ENCODE measurements at places on chromosomes 2 and 18. TPM values are rescaled to one million over a fixed set of nuclear protein-coding genes. Genes with fewer than 3 reads are reported as not detected.

The TRIM43 gene
- total RNA-seq, result not detected

The ACVR1C gene
- total RNA-seq, result 0.69 TPM

The KIAA1328 gene
- 7.8 TPM for total RNA-seq

The BOK gene
- total RNA-seq, result 23.4 TPM

The HOXD4 gene
- total RNA-seq, result not detected

The ANKRD53 gene
- 1.0 TPM for total RNA-seq

The GAL3ST2 gene
- total RNA-seq, result 0.57 TPM

- H3K36me3 ChIP-seq, result no peaks in the 10 kb centered on the region
- H3K4me3 ChIP-seq, result no peak overlapping the region
- no peaks in the 10 kb centered on the region for H3K4me1 ChIP-seq
- no peak overlapping the region for H3K27ac ChIP-seq
- DNase-seq, result no peak
Measured at GRCh38 chr18:74414953-74415515, 42.1 kb downstream of the DIPK1C start.

DNA sequence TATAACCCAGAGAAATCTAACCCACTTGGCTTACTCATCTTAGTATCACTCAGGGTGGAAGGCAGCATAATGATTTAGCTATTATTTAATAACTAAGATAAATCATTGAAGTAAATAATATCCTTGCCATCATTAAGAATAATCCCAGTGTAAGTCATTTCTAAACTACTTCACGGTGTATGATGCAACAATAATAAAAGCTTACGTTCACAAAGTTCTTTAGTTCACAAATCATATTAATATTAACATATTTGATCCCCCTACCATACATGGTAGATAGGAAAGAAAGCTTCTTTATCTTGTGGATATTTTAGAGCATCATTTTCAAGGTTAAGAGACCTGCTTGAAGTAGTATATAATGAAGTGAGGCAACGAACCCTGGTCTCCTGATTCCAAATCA lies 401.0 kb downstream of the NCKAP5 start:
- no peaks in the 10 kb centered on the region for H3K36me3 ChIP-seq
- DNase-seq, result no peak
- peaks cover 4% of the 10 kb centered on the region for H3K27me3 ChIP-seq

DNA sequence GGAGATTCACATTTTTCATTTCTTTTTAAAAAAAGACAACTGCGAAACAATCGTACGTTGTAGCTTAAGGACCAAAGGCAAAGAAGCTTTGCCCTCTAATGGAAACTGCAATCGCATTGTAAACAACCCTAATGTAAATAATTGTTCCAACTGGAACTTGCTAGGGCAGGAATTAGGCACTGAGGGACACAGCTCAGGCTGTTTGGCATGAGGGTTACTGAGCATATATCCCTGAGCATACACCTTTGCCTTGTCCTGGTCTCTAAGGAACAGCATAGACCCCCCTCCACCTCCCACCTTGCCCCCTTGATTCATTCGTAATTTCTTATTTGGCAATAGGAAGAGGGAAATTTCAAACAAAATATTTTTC lies 396.4 kb downstream of the LNPK start:
- H3K27me3 ChIP-seq, result no peaks in the 10 kb centered on the region
- DNase-seq, result no peak
- H3K4me1 ChIP-seq, result no peaks in the 10 kb centered on the region
- H3K27ac ChIP-seq, result no peak overlapping the region
- no peaks in the 10 kb centered on the region for H3K36me3 ChIP-seq
- H3K4me3 ChIP-seq, result no peak overlapping the region

DNA sequence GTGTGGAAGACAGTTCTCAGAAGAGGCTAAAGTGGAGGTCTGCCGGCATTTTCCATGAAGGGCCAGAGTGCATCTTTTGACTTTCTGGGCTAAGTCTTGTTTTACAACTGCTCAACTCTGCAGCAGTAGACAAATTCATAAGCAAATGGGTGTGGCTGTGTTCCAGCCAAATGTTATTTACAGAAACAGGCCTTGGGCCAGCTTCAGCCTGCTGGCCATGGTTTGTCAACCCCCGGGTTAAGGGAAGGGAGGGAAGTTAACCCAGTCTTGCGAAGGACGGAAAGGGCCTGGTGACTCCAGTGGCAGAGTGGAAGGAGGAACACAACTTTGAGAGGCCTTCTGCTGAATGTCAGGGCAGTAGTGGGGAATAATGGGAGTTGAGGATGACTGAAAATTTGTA lies 34.3 kb upstream of the NCKAP5 start:
- peaks cover 4% of the 10 kb centered on the region for H3K4me1 ChIP-seq
- peaks cover 94% of the 10 kb centered on the region for H3K27me3 ChIP-seq
- no peak overlapping the region for H3K4me3 ChIP-seq
- H3K27ac ChIP-seq, result no peak overlapping the region

GRCh38 chr2:54306556-54306955 lies 50.5 kb upstream of the TSPYL6 start:
- no peaks in the 10 kb centered on the region for H3K4me1 ChIP-seq
- no peak overlapping the region for H3K27ac ChIP-seq
- no peaks in the 10 kb centered on the region for H3K27me3 ChIP-seq
- no peaks in the 10 kb centered on the region for H3K36me3 ChIP-seq
- DNase-seq, result no peak

- H3K27ac ChIP-seq, result no peak overlapping the region
- no peaks in the 10 kb centered on the region for H3K27me3 ChIP-seq
- H3K4me3 ChIP-seq, result no peak overlapping the region
Measured at GRCh38 chr2:196415384-196415783, 224.1 kb upstream of the CCDC150 start.

GRCh38 chr2:7721413-7721995 lies 804.3 kb downstream of the RNF144A start:
- H3K27me3 ChIP-seq, result peaks cover 62% of the 10 kb centered on the region
- no peak overlapping the region for H3K27ac ChIP-seq
- no peak for DNase-seq
- no peak overlapping the region for H3K4me3 ChIP-seq

DNA sequence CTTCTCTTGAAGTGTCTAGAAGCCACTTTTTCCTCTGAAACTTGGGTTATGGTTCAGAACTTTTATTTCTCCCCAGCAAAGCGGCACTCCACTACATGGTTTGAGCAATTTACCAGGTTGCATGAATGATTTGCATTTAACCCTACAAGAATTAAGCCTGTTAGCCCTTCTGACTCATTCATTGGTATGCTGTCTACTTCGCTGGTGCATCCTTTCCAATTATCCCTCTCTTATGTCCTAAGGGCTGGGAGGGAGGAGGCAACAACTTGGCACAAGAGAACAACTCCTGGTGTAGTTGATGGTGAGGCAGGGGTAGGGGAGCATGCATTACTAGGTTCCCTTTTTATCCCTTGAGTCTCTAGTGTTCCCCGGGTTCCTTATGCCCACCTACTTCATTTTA lies 293.4 kb upstream of the MEX3C start:
- no peak overlapping the region for H3K4me3 ChIP-seq
- no peaks in the 10 kb centered on the region for H3K27me3 ChIP-seq
- no peak overlapping the region for H3K27ac ChIP-seq
- no peaks in the 10 kb centered on the region for H3K4me1 ChIP-seq
- DNase-seq, result no peak

DNA sequence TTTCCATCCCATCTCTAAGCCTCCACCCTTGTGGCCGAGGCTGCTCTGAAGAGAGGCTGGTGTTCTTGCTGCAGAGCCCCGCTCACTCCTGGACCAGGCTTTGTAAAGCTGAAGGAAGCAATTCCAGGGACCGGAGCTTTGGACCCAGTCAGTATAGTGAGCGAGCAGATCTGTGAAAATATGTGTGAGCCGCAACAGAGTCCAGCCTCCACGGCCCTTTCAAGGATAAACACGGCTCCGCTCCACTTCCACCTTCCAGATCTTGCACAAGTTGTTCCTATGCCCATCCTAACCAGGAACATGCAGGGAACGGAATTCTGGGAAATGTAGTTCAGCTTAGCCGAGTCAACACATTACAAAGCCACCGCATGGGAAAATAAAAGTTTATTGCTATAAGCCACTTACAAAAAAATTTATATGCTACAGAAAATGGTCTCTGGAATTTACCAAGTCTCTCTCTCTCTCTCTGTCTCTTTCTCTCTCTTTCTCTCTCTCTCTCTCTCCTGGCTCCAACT lies 151.7 kb upstream of the ZNF521 start:
- H3K4me1 ChIP-seq, result no peaks in the 10 kb centered on the region
- DNase-seq, result peak; percentile 73
- no peak overlapping the region for H3K27ac ChIP-seq
- H3K36me3 ChIP-seq, result no peaks in the 10 kb centered on the region
- no peaks in the 10 kb centered on the region for H3K27me3 ChIP-seq

- H3K27ac ChIP-seq, result no peak overlapping the region
- H3K4me1 ChIP-seq, result peaks cover 1% of the 10 kb centered on the region
- no peak for DNase-seq
- H3K4me3 ChIP-seq, result no peak overlapping the region
- no peaks in the 10 kb centered on the region for H3K36me3 ChIP-seq
Measured at GRCh38 chr2:29620890-29621289, 300.5 kb downstream of the ALK start.

- H3K36me3 ChIP-seq, result no peaks in the 10 kb centered on the region
- no peak overlapping the region for H3K27ac ChIP-seq
- H3K4me3 ChIP-seq, result no peak overlapping the region
- H3K27me3 ChIP-seq, result no peaks in the 10 kb centered on the region
- no peaks in the 10 kb centered on the region for H3K4me1 ChIP-seq
Measured at GRCh38 chr2:173831312-173832229, 133.6 kb downstream of the SP3 start.

- no peaks in the 10 kb centered on the region for H3K36me3 ChIP-seq
- no peak overlapping the region for H3K4me3 ChIP-seq
- H3K4me1 ChIP-seq, result no peaks in the 10 kb centered on the region
- no peak for DNase-seq
- no peak overlapping the region for H3K27ac ChIP-seq
Measured at GRCh38 chr18:11726556-11726955, 37.5 kb downstream of the GNAL start.

DNA sequence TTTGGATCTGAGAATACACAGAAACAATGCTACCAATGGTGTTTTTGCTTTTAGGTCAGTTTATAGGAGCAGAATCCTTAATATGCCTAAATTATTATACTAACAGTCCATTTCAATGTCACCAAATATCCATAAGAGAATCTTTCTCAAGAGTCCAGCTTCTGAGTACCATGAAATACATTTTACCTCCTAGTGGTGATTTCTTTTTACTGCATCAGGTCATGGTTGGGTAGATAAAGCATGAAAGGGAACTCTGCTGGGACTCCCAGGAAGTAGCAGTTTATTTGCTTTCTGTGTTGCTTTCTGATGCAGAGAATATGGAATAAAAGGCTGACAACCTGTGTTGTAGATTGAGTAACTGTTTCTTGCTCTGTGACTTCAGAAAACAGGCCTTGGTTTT lies 115.6 kb downstream of the PPP1R1C start:
- no peak overlapping the region for H3K4me3 ChIP-seq
- no peak overlapping the region for H3K27ac ChIP-seq
- no peaks in the 10 kb centered on the region for H3K27me3 ChIP-seq
- H3K4me1 ChIP-seq, result no peaks in the 10 kb centered on the region

DNA sequence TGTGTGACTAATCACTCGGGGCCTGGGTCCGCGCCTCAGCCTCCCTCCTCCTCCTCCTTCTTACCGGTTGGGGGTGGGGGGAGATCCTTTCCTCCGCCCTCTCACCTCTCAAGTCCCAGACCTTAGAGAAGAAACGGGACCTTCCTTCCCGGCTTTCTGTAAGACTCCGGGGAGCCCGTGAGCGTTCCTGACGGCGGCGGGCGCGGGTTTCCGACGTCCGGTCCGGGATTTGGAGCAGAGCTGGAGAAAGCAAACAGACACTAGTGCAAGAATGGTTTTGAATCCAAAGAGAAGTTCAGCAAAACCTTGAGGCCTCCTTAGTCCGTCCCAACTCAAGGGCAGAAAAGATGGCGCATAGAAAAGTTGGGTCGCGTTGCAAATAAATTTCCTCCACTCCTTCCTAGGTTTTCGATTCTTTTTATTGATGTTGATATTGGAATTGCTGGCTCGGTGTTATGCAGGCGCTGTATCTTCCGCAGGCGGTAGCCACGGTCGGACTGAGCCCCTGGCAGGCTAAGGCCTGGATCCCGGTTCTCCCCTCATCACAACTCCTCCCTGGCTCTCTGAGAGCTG lies 2.0 kb downstream of the DLX1 start:
- peak overlapping the region; percentile 61 for H3K4me3 ChIP-seq
- no peaks in the 10 kb centered on the region for H3K36me3 ChIP-seq
- H3K4me1 ChIP-seq, result peaks cover 5% of the 10 kb centered on the region
- peaks cover 100% of the 10 kb centered on the region for H3K27me3 ChIP-seq
- H3K27ac ChIP-seq, result no peak overlapping the region

DNA sequence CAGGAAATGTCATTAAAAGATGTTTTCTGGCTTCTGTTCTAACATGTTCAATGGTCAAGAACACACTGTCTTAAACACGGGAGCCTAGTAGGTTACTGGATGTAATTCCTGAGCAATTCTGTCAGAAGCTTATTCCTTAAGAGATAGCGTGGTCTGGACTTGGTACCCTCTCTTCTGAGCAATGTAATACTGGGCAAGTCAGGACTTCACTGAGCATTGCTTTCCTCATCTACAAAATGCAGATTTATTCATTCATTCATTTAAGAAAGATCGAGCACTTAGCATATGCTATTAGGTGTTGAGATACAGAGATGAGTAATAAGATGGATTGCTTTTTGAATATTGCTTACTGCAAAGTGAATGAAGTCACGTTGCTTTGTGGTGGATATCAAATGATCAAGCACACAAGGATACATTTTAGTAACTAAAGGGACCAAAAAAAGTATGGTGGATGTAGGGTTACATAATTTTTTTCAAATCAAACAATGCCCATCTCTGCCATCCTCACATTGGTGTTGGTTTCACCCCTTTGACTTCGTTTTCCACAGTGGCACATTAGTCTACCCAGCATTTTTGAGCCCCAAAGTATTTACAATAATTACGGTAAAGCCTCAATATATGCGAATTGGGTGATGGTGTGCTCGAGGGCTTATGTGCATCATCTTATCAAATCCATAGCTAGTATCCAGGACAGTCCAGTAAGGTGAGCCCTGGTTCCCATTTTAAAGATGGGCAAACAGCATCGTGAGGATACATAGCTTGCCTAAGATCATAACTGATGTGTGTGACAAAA lies 65.3 kb downstream of the ZC3H6 start:
- H3K27me3 ChIP-seq, result no peaks in the 10 kb centered on the region
- DNase-seq, result no peak
- no peaks in the 10 kb centered on the region for H3K4me1 ChIP-seq

DNA sequence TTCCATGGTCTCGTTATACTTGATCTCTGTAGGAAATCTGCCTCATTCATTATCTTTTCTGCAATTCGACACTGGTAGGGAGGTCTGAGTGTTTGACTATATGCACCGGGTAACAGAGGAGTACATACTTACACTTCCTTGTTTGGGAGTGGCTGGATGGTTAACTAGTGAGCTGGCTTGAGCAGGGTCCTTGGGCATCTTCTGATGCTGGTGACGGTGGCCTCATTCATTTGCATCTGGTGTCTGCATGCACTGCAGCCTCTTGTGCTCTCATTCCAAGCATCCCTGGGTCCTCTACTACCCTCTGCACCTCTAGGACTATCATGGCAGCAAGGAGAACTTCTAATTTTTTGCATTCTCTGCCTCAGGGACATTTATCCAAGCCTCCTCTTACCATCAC lies 100.0 kb upstream of the TCF4 start:
- H3K27me3 ChIP-seq, result no peaks in the 10 kb centered on the region
- no peaks in the 10 kb centered on the region for H3K4me1 ChIP-seq
- DNase-seq, result no peak
- H3K27ac ChIP-seq, result no peak overlapping the region

GRCh38 chr2:44102790-44103562 lies 65.7 kb upstream of the PPM1B start:
- DNase-seq, result no peak
- no peaks in the 10 kb centered on the region for H3K4me1 ChIP-seq
- H3K27me3 ChIP-seq, result no peaks in the 10 kb centered on the region

All from endodermal cell (in vitro differentiated cells).